Anterior cingulate cortex (tissue), 58 donors: ENCODE measurements at places on chromosomes 4 and X.

- no peak for DNase-seq
Observed at GRCh38 chr4:184755278-184755677, 21.4 kb upstream of the CENPU start.

GRCh38 chr4:152348670-152349069 lies 187.2 kb downstream of the FBXW7 start:
- no peak for DNase-seq

DNA sequence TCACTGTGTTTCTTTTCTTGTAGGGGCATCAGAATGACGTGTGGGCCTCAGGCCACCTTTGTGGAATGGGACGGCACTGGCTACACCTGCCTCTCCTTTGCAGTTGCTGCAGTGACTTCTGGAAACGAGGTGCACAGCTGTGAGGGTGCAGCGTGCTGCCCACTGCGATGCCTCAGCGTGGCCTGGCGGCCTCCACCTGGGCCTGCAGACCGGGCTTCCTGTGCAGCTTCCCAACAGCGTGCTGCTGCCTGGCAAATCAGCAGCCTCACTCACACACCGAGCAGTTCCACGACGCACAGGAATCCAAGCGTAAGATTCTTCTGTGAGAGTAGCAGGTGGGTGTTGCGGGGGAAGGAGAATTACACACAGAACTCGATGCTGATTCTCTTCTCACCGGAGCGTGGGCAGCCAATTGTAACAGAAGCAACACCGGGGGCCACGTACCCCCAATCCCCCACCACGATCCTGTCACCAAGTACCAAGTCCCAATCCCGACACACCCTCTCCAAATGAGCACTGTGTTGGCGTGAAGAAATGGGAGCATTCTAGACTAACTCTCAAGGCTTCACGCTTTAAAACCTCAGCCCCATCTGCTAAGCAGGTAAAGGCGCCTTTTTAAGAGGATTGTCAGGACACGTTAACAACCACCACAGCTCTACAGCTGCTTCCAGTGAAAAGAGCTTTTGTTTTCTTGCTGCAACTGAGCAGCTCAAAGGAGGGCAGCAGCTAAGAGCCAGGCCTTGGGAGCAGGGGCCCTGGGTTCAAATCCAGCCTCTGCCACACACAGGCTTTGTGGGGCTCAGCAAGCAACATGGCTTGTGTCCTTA lies 16.9 kb downstream of the WDR1 start:
- DNase-seq = no peak

GRCh38 chrX:39011454-39012221 lies 210.4 kb downstream of the MID1IP1 start:
- no peak for DNase-seq

DNA sequence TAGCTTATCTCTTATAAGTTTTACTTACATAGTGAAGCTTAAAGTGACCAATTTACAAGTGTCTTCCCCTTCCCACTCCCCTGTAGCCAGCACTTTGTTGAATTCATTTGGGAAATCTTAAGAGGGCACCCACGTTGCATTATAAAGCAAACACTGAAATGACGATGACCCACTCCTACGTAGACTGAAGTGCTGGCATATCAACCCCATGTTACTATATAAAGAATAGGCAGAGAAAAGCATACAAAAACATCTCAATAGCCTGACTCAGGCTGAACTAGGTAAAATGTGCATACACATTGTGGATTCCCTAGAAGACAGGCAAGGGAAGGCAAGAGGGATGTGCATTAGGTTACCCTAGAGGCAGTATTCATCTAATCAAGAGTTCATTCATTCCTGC lies 313.4 kb downstream of the TENM3 start:
- no peak for DNase-seq

- DNase-seq = no peak
Observed at GRCh38 chrX:37816766-37817165, 30.6 kb downstream of the DYNLT3 start.

DNA sequence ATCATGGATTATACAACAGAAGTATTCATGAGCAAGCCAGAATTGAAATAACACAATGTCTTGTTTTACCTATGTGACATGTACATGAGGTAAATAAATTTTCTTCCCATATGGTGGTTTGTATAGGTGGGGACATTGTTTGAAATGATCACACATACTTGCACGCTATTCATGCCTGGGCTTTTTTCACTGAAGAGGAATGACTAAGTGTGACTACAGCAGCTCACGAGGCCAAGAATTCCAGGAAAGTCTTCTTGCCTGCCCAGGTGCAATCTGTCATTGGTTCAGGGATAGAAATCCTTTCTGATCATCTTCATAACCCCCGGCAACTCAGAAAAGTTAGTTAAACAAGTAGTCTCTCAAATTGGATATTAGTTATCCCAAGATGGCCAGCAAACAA lies 36.3 kb upstream of the AREG start:
- no peak for DNase-seq
